ENCODE measurements at places on chromosomes 5 and 9.

- DNase-seq: no peak
These were observed 503 bp upstream of the GDNF start for GRCh38 chr5:37840053-37841034.

GRCh38 chr5:33657804-33658440 lies 217.2 kb downstream of the TARS1 start:
- DNase-seq: no peak

DNA sequence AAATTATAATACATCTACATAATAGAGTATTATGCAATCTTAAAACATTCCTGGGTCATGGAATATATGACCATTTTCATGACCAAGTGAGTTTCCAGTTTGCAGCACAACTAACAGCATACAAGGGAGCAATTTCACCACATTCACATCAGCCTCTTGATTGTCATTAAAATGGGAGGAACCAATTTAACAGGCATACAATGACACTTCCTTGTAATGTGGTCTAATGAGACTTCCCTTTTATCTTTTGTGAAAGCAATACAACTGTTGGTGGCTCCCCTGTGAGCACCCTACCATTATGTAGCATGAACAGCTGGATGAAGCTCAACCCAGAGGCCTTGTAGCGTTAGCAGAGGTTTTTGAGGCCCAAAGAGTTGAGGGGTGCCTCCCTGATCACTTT lies 13.6 kb upstream of the TMOD1 start:
- no peak for DNase-seq

DNA sequence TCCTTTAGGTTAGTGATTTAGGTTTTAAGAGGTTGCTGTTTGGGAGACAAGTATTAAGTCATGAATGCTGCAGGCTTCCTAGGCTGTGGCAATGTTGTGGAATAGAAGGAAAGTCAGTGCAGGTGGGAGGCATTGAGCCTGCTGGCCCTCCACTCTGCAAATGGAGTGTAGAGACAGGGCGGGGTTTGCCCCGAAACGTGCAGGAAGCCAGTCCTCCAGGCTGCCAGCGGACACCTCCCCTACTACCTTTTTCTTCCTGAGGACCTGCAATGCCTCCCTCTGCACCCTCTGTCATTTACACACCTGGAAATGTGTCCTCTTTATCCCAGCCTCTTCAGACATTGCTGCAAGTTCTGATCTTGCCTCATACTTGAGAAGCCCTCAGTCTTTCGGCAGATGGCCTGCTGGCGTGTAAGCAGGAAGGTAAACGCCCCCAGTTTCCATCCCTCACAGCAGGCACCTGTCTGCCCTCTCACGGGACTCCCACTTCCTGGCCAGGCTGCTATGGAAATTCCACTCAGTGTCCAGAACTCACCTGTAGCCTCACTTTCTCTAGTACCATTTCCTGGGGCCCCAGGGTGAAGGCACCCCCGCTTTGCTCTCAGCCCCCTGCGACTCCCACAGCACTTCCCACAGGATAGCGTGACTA lies 81.6 kb upstream of the BOD1 start:
- DNase-seq: no peak

DNA sequence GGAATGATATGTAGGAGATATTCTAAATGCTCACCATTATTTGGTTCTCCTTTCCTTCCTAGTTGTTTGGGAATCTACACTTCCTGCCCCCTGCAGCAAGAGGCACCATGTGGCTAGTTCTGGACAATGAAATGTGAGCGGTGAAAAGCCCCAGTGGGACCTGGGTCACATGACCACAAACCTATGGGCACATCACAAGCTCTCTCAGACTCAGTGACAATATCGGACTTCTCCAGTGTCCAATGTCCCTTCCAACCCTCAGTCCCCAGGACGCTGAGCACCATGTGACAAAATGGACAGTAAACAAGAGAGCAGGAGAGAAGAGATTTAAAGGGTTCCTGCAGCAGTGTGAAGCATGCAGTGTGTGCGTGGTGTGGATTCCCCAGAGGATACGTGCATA lies 44.6 kb upstream of the FOXE1 start:
- no peak for DNase-seq

DNA sequence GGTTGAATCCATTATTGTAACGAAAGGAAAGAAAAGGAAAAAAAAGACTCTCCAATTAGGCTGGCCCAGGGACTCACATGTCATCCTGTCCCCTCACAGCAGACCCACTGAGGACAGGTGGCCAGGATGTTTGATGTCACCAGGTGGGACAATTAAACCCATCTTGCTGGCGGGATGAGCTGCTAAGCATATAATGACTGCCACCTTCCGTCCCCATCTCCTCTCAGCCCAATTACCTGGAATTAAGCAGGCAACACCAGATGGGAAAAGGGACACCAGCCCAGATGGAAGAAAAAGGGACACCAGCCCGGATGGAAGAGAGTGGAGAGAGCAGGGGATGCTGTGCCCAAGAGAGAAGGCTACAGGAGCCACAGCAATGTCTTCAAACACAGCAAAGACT lies 116.6 kb upstream of the SARDH start:
- no peak for DNase-seq

- DNase-seq: no peak
These were observed 156.4 kb upstream of the ADAMTS16 start for GRCh38 chr5:4983701-4984100.

DNA sequence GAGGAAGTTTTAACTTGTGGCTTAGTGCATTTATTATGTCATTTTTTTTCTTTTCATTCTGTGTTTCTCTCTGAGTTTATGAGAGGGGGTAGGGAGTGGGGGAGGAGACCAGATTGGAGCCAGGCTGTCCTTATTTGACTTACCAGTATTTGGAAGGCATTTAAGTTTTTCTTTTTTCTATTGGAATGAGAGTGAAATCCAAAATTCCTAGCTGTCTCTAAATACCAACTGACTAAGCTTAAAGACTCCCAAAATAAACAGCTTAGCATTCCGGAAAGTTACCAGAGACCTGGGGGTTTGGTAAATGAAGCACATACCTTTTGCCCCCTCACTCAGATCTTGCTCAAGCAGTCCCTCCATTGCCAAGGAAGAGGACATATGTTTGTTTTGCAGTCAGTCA lies 581.9 kb upstream of the BRINP1 start:
- DNase-seq: no peak

DNA sequence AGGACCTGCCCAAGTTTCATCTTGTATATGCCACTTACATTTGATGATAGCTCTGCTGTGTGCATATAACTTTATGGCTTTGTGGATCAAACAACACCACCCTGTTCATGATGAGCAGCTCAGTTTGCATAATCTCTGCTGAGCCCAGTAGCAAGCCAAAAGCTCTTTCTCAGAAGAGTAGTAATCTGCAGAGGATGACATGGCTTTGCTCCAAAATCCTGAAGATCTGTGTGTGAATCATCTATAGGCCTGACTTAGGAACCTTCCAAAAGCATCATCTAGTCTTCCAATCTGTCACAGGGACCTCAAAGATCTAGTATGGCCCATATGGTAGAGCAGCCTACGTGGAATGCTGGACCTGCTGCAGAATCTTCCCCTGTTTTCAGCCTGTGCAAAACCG lies 394.6 kb downstream of the PSAT1 start:
- DNase-seq: no peak

- DNase-seq: no peak
These were observed 139.7 kb downstream of the OR2K2 start for GRCh38 chr9:111190347-111190746.

DNA sequence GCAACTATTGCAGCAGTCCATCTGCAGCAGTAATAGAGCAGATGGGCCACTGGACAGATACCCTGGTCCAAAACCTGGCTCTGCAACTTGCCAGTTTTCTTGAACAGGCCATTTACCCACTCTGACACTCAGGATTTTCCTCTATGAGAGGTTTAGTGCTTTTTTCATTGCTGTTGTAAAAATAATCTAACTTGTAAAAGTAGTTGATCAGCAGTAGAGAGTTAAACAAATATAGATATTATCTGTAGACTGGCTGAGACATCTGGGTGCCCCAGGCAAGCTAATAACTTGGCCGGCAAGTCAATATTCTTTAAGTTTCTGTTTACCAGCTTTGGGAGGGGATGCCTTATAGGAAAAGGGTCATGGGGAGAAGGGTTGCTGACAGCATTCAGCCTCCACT lies 4.1 kb downstream of the DAPK1 start:
- DNase-seq: no peak

- no peak for DNase-seq
These were observed 2.6 kb downstream of the AP3S1 start for GRCh38 chr5:115844321-115844817.

DNA sequence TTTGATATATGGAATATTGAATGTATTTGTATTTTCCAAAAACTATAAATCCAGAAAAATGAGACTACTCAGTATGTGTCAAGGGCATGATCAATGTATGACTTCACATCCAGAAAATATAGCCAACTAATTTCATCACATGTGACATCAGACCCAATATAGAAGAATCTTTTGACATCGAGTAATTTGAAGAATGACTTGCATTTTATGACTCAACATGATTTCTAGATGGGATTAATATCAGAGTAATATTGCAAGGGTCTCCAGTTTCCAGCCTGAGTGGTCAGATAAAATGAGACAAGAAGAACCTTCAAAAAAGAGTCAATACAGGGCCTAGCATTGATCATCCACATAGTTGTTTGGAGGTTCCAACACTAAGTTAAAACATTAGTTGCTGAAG lies 467.5 kb upstream of the PAPPA start:
- DNase-seq: no peak

GRCh38 chr9:96031366-96031824 lies 155.9 kb downstream of the ERCC6L2 start:
- no peak for DNase-seq

DNA sequence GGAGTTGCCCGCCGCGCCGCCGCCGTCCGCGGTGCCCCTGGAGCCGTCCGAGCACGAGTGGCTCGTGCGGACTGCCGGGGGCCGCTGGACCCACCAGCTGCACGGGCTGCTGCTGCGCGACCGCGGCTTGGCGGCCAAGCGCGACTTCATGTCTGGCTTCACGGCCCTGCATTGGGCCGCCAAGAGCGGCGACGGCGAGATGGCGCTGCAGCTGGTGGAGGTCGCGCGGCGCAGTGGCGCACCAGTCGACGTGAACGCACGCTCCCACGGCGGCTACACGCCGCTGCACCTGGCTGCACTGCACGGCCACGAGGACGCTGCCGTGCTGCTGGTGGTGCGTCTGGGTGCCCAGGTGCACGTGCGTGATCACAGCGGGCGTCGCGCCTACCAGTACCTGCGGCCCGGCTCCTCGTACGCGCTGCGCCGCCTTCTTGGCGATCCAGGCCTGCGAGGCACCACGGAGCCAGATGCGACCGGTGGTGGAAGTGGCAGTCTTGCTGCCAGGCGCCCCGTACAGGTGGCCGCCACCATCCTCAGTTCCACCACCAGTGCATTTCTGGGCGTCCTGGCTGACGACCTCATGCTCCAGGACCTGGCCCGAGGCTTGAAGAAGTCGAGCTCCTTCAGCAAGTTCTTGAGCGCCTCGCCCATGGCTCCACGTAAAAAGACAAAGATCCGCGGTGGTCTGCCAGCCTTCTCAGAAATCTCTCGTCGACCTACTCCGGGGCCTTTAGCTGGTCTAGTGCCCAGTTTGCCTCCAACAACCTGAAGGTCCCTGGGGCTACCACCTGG lies 1.6 kb downstream of the SOWAHA start:
- no peak for DNase-seq

DNA sequence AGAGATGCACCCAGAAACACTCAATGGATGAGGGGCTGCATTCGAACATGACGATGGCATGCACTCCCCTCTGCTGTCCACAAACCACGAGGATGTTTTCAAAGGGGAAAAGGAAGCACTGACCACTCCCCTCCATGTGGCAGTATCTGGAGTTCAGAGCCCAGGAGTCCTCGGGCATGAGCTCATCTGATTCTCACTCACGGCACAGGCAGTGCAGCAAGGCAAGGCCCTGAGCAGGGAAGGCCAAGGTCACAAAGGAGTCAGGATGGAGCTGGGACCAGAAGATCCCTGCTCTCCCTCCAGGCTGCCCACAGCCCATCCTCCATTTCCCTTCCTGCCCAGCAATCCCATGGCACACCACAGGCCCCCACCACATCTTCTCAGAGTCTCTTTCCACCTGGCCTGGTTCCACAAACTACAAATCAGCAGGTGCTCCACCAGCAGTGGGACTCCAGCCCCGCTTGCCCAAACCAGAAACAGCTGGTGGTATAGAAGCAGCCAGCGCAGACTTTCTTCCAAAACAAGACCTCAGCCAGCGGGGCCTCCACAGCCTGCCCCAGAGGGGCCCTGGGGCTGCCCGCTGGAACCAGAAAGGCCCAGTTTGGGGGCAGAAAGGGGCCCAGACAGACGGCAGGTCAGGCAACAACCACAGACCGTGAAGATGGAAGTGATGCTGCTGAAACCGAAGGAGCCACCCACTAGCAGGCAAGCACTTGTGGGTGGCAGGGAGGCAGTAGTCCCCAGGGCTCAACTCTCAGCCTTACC lies 12.2 kb downstream of the TNIP1 start:
- no peak for DNase-seq

DNA sequence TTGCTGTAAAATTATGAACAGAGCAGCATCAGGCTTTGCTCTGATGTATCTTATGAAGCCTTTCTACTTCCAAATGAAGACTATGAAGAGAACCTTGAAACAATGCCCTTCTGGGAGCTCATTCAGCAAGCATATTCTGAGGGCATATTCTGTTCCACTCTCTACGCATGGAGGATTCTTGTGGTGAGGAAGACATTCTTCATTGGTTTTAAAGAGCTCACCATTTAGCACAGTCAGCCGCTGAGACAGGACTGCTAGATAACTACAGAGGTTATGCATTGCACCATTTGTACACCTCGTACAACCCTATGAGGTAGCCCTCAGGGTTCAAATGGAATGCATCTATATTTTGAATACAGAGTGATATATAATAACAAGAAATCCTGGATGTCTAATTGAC lies 61.0 kb downstream of the INVS start:
- DNase-seq: no peak

DNA sequence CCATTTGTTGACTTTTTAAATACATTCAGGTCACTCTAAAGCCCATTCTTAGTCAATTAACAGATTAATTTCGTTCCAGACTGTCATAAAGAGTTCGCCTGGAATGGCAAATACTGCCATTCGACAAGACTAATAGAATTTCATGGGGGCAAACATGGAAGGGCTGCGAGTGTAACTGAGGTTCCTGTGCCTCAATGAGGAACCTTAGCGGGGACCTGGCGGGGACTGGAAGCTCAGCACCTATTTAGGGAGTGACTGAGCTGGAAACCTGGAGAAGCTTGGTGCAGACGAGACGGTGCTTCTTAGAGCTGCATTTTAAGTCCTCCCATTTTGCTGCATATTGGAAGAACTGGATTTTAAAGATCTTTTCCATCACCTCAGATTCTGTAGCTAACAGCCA lies 3.4 kb downstream of the VCAN start:
- DNase-seq: no peak

- no peak for DNase-seq
These were observed 76.1 kb upstream of the CXCL14 start for GRCh38 chr5:135654761-135655467.

DNA sequence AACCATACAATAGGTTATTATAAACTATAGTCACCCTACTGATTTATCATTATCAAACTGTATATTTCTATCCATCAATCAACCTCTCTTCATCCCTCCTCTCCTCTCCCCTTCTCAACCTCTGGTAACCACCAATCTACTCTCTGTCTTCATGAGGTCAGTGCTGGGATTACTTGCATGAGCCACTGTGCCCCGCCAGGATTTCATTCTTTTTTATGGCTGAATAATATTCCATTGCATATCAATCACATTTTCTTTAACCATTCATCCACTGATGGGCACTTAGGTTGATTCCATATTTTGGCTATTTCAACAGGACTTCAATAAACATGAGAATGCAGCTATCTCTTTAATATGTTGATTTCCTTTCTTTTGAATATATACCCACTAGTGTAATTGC lies 10.8 kb upstream of the PURA start:
- no peak for DNase-seq

Measured in activated CD4-positive, alpha-beta T cell treated with anti-CD3 and anti-CD28 coated beads, Interleukin-2, amount 50 U/mL, for 4 hours (primary cell).